ENCODE measurements at places on chromosomes 2 and 18. TPM values are rescaled to one million over a fixed set of nuclear protein-coding genes. Genes with fewer than 3 reads are reported as not detected.

The ATG16L1 gene
- 40.3 TPM for total RNA-seq

The NGEF gene
- total RNA-seq = 0.98 TPM

The INPP5D gene
- total RNA-seq = 12.5 TPM

The ABCG5 gene
- not detected for total RNA-seq

The WDR75 gene
- 25.8 TPM for total RNA-seq

The TYMS gene
- 3.8 TPM for total RNA-seq

The CD8B2 gene
- not detected for total RNA-seq

The ZSWIM2 gene
- total RNA-seq = not detected

The PJVK gene
- total RNA-seq = 5.8 TPM

The EHBP1 gene
- 125 TPM for total RNA-seq

The GKN1 gene
- total RNA-seq = not detected

The CAPN10 gene
- 19.1 TPM for total RNA-seq

The MYO7B gene
- 0.33 TPM for total RNA-seq

The SDC1 gene
- 0.33 TPM for total RNA-seq

The KCNG2 gene
- total RNA-seq = not detected

The STK17B gene
- 9.3 TPM for total RNA-seq

The PPP4R1 gene
- total RNA-seq = 97.6 TPM

The RALBP1 gene
- 164 TPM for total RNA-seq

The CNTNAP5 gene
- total RNA-seq = not detected

The CYTIP gene
- total RNA-seq = 14.1 TPM

The ALPG gene
- not detected for total RNA-seq
